ENCODE measurements at places on chromosomes 16 and 17.

DNA sequence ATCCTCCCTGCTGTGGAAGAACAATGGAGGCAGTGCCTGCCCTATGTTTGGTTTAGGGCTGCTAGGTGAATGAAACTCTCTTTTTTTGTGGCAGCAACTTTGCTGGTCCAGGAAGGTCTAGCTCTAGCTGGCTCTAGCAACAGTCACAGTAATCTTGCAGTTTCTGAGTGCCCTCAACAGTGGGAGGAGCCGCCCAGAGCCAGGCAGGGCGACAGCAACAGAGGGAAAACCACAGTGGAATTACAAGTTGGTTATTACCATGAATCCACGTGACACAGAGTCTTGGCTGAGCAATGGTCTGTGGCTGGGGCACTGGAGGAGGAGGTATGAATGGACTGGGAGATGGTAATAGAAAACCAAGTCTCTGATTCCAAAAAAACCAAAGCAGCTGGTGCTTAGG, 10.3 kb downstream of the HSPB9 start:
- DNase-seq = no peak
- H3K4me1 ChIP-seq = peaks cover 55% of the 10 kb centered on the region
- peaks cover 5% of the 10 kb centered on the region for H3K36me3 ChIP-seq
- no peaks in the 10 kb centered on the region for H3K27me3 ChIP-seq
- H3K27ac ChIP-seq = peak overlapping the region; percentile 94

GRCh38 chr16:78768226-78768625, 668.8 kb downstream of the WWOX start:
- peaks cover 39% of the 10 kb centered on the region for H3K4me1 ChIP-seq
- no peaks in the 10 kb centered on the region for H3K27me3 ChIP-seq
- DNase-seq = no peak
- H3K4me3 ChIP-seq = no peak overlapping the region
- H3K27ac ChIP-seq = peak overlapping the region; percentile 46

DNA sequence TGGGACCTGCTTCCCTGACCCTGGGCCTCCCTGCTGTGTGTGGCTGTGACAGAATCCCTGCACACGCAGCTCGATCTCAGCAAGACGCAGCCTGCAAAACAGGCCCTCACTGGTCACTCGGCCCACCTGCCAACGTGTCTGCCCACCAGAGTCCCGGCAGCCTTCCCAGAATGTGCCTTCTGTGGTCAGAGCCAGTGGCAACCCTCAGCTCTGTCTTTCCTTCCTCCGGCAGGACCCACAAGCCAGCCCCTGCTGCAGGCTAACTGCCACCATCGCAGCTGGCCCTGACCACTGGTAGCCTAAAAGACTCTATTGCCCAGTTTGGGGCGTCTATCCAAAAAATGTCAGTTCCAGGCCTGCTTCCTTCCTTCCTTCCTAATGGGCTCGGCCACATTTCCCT, 83.2 kb downstream of the LITAF start:
- H3K36me3 ChIP-seq = no peaks in the 10 kb centered on the region
- no peak overlapping the region for H3K4me3 ChIP-seq
- H3K4me1 ChIP-seq = peaks cover 18% of the 10 kb centered on the region
- no peaks in the 10 kb centered on the region for H3K27me3 ChIP-seq
- H3K27ac ChIP-seq = no peak overlapping the region

- no peaks in the 10 kb centered on the region for H3K36me3 ChIP-seq
- no peaks in the 10 kb centered on the region for H3K27me3 ChIP-seq
- no peak for DNase-seq
- H3K4me3 ChIP-seq = no peak overlapping the region
These were observed 189.7 kb downstream of the ZNF18 start for GRCh38 chr17:11807606-11808005.

DNA sequence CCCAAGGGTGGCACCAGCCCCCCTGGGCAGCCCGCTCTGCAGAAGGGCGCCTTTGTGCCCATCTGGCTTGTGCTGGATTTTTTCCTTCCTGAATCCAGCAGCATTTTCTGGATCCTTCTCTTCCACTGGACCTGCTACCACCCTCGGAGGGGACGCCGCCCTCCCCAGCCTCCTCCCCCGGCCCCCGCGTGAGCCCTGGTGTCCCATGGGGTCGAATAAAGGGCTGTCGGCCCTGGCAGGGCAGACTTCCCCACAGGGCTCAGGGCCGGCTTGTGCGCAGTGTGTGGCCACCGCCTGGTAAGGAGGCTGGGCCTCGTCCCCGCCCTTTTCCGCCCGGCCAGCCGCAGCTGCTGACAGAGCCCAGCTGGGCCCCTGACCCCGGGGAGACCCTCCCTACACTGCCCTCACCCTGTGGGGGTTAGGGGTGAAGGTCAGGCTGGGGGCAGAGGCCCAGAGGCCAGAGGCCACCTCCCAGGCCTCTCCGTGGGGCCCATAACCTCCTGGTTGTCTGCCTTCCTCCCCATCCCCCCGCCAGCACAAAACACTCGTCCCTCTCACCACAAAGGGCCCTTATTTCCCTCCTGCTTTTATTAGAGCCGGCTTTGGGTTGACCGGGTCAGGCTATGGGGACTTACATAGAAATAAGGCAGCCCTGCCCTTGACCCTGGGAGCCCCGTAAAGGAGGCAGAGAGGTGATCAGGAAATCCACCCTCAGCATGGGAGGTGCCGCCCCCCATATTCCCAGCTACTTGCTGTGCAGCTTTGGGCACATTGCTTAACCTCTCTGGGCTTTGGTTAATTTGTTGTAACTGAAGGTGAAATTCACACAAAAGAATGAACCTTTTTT, 179.3 kb upstream of the CIBAR2 start:
- no peaks in the 10 kb centered on the region for H3K36me3 ChIP-seq
- H3K27ac ChIP-seq = no peak overlapping the region
- H3K4me1 ChIP-seq = peaks cover under 1% of the 10 kb centered on the region
- DNase-seq = no peak
- peaks cover 11% of the 10 kb centered on the region for H3K27me3 ChIP-seq

DNA sequence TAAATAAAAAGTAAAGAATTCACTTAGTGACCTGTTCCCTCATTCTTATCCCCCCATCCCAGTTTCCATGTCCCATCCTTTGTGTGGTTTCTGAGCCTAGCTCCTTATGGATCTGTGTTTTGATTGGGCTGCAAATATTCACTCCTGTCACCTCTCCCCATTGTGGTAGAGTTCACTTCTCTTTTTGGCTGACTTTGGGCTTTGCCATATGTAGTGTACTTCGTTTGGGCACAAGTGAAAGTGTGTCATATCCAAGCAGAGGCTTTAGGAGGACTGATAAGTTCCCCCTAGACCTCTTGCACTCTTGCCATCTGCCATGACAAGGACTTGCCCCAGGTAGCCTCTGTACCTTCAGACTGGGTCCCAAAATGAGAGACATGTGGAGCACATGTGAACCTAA, 13.0 kb upstream of the DHRS7B start:
- no peaks in the 10 kb centered on the region for H3K4me1 ChIP-seq
- no peak overlapping the region for H3K27ac ChIP-seq
- DNase-seq = no peak

GRCh38 chr17:60168654-60169053, 18.9 kb downstream of the CA4 start:
- H3K27me3 ChIP-seq = peaks cover 17% of the 10 kb centered on the region
- H3K4me1 ChIP-seq = peaks cover 8% of the 10 kb centered on the region
- DNase-seq = no peak
- H3K27ac ChIP-seq = no peak overlapping the region
- H3K36me3 ChIP-seq = no peaks in the 10 kb centered on the region

DNA sequence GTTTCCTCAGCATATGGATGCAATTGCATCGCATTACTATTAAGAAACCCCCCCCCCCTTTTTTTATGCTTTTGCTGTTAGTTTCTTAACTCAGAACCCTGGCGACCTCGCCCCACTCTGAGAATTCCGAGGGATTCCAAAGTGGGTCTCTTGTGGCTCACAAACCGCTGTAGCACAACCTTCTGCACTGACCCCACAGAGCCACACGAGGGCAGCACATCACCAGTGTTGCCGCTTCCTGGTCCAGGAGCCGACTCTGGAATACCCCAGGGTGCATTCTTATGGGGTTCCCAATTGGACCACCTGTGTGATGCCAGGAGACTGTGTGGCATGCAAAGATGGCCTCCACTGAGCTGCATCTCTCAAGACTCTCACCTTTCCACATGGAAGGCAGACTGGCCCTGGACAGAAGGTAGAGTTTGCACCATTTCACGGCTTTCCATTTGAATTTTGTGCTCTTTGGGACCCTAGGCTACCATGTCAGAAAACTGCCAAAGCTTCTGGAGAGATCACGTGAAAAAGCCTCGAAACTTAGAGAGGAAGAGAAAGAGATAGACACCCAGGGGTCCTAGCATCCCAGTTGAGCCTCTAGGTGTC, 432.7 kb upstream of the ASIC2 start:
- no peaks in the 10 kb centered on the region for H3K4me1 ChIP-seq
- DNase-seq = no peak
- no peak overlapping the region for H3K4me3 ChIP-seq
- no peaks in the 10 kb centered on the region for H3K36me3 ChIP-seq
- H3K27ac ChIP-seq = no peak overlapping the region
- peaks cover 7% of the 10 kb centered on the region for H3K27me3 ChIP-seq

Data from naive B cell (primary cell).